ENCODE measurements at places on chromosomes 7 and 10.
A peak's percentile ranks its signal among the peaks of the same experiment; 100 is the strongest.

DNA sequence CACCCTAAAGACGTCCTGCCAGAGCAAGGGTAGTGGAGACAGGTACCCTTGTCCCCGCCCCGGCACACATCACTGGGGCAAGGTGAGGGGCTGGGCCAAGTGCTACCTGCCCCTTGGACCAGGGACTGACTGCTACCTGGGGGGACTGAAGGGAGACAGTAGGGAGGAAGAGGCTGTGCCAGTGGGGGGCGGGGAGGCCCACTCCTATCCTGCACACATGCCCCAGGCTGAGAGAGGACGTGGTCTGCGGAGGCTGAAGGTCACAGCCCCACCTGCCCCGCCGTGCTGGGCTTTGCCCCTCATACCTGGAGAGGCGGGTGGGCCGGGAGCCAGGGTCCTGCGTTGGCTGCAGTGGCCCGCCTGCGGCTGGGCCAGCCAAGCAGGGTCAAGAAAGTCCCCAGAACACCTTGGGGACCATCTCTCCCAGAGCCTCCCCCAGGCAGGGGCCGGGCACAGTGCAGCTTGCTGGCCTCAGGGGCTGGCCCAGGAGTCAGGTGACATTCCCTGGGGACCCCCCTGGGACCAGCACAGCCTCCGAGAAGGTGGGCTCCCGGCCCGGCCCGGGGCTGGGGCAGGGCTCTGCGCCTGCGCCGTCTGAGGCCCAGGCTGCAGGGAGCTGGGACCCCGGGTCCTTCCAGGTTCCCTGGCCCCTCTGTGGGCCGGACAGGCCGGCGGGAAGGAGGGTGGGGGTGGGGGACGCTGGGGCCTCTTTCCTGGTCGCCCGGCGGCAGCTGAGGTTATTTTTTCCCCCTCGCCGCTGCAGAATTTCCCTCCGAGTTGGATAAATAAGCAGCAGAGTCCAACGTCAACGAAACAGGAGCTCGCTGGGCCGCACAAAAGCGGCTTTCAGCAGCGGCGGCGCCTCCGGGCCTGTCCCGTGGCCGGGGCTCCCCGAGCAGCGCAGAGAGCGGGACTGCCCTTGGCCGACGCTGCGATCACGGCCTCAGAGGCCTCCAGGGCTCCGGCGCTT, 9.8 kb upstream of the FZD9 start:
- DNase-seq: no peak

DNA sequence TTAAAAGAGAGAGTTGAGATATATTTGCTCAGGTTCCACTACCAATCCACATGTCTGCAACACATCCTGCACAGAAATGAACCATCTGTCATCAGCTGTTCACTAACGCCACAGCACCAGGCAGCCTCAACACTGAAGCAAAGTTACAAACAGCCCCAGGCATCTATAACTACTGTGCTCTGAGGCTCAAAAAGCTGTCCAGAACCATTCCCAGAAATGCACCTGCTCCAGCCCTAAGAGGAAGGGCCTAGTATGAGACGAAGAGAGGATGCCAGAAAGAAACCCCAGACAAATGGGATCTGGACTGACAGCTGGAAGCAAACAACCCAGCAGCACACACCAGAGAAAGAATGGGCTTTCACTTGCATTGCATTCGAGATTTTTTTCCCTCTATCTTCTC, 159.3 kb downstream of the ELMO1 start:
- DNase-seq: no peak

DNA sequence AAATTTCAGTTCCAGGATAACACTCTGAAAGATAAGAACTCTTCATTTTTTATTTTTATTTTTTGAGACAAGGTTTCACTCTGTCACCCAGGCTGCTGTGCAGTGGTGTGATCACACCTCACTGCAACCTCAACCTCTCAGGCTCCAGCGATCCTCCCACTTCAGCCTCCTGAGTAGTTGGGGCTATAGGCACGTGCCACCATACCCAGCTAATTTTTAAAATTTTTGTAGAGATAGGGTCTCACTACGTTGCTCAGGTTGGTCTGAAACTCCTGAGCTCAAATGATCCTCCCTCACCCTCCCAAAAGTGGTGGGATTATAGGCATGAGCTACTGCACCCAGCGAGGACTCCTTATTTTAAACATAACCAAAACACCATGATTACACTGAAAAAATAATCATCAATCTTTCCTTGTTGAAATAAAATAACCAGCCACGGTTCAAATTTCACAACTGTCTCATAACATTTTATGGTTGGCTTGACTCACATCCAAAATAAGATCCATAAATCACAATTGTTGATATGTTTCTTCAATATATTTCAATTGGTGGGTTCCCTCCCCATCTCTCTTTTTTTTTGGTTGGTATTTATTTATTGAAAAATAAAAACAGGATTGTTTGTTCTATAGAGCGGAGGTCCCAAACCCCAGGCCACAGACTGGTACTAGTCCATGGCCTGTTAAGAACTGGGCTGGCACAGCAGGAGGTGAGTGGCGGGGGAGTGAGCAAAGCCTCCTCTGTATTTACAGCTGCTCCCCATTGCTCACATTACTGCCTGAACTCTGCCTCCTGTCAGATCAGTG, 60.1 kb upstream of the FAM171A1 start:
- DNase-seq: no peak

DNA sequence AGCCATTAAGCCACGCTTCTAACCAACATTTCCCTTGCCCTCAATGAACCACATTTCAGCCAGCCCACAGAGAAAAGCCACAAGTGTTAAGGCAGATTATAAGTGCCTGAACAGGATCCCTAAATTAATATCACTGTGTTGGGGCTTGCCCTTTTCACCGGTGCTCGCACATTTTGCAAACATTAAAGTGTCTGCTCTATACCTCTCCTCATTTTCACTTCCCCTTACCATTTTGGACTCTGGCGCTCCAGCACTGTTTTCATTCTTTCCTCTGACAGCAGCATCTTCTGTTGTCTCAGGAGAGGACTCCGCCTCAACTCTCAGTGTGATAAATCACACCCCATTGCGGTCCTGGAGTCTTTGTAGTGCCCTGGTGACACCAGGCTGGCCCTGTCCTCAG, 274.2 kb downstream of the BAMBI start:
- DNase-seq: no peak

DNA sequence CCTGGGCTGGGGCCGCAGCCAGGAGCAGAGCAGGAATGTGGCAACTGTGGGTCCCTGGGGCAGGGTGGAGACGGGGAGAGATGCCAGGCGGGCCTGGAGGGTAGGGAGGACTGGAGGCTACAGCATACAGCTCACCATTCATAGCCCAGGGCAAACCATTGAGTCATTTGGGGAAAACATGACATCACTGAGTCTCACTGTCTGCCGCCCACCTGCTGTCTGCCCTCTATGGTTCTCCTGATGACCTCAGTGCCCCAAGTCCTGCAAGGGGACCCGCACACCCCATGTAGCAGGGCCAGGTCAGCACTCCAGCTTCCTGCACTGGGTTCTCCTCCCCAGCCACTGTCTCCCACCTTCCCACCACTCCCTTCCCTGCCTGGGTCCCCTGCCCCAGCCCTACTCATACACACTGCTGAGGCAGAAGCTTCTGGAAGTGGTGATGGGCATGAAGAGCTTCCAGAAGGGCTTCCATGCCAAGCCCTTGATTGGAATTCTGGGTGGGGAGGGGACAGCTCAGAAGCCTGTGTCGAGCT, 10.4 kb downstream of the CHST3 start:
- peak; percentile 62 for DNase-seq
